ENCODE measurements at places on chromosomes 6 and 20.

GRCh38 chr6:154187714-154188113, 148.7 kb downstream of the OPRM1 start:
- no peak for DNase-seq

DNA sequence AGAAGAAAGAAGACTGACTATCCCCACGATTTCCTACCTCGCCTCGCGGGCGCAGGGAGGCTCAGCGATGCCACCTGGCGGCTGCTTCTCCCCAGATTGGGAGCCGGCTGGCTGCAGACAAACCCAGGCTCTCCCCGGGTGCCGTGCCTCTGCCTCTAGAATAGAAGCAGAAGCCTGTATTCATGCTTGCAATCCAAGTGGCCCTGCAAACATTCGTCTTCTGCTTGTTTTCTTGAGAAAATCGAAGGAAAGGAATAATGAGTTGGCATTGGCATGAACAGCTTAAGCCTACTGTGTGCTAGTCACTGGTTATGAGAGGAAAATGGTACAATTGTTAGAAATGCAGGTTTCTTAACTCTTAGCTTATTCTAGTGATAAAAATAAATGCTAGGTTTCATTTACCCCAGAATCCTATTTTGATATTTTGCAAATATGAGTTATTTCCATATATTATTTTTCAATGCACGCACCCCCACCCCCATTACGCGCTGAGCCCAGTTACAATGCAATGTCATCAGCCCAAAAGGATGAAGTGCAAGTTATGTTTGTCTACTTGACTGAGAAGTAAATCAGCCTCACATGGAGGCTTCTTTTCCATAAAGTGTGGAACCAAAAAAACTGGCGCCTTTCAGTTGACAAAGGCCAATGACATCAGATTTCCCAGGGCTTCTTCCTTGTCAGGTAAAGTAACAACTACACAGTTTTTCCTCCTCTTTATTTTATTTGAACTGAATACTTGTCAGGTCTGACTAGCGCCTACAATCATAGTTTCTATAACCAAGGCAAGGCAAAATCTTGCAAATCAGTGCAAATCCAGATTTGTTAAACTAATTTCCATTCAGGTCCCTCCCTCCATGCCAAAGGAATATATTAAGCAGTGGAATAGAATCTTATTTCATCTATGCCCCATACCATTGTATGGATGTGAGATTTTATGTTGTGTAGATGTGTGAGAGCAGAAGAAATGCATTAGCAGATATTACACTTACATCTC, 3.9 kb upstream of the SOX4 start:
- DNase-seq = peak; percentile 71

DNA sequence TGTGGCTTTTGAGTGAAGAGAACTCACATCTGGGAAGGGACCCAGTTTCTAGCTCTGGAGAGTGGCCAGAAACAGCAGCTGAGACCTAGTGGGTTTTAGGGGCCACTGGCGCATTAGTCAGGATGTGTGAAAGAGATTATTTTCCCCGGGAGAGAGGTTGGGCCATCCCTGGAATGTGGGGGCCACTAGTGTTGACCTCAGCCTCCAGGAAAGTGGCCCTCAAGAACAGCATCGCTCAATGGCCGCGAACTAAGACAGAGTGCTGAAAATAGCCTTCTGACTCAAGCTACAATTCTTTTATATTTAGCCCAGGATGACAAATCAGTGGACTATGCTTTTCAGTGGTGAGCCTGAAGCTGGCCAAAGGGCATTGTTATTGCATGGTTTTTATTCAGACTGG, 210.4 kb upstream of the RNF24 start:
- no peak for DNase-seq

GRCh38 chr20:48789781-48790472, 37.9 kb downstream of the PREX1 start:
- no peak for DNase-seq

GRCh38 chr6:39835821-39836295, 43.7 kb downstream of the DAAM2 start:
- DNase-seq = no peak

- no peak for DNase-seq
Measured at GRCh38 chr6:118309337-118310093, 238.6 kb upstream of the PLN start.

- no peak for DNase-seq
Measured at GRCh38 chr6:98324446-98324845, 509.9 kb upstream of the POU3F2 start.

DNA sequence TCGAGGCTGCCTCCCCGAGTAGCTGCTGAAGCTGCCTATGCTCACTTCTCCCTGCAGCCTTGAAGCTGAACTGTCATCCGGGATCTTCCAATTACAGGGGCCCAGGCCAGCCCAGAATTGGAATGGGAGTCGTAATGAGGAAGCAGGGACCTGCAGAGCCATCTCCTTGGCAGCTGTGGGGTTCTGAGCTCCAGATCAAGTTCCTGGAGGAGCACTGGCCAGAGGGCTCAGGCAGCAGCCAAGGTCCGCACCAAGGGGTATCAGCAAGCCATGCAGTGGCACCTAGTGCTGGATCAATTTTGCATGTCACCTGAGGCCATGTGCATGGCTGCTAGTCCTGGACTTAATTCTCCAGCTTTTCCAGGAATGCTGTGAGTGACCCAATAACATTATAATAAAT, 163.2 kb upstream of the TSHZ2 start:
- DNase-seq = no peak

DNA sequence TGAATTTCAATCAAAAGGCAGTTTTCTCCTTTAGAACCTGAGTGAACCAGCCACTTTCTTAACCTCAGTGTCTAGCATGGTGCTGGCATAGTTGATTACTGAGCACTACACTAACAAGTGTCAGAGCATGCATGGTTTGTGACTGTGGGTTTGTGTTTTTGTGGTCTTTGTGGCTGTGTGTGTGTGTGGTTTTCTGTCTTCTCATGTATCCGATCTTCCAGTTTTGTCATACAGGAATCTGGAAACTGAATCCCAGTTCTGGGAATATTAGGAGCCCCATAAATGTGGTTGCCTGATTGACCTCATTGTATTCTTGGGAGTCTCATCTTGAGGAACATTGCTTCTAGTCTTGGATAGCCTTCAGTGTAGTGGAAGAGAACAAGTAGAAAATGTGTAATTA, 73.7 kb downstream of the ESR1 start:
- no peak for DNase-seq

DNA sequence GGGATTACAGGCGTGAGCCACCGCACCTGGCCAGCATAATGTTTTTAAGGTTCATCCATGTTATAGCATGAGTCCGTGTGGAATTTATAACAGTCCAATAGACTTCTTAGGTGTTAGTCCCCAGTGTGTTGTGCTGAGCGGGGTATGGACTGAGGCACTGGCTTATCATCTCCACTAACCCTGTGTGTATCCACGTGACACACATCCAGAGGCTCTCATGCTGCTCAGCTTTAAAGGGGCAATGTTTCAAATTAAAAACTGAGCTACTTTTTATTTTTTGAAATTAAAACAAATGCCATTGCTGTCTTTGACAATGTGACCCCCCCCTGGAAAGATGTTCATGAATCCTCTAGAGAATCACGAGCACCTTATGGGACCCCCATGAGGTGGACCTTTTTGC, 54.3 kb upstream of the TRERF1 start:
- no peak for DNase-seq
